Type B pancreatic cell (in vitro differentiated cells): ENCODE measurements at places on chromosomes 2 and 18. TPM values are rescaled to one million over a fixed set of nuclear protein-coding genes. Genes with fewer than 3 reads are reported as not detected.

The PPP3R1 gene
- 46.3 and 46.5 TPM in 2 replicates for total RNA-seq

The MALL gene
- 82.7 and 187 TPM in 2 replicates for total RNA-seq

The FBXO48 gene
- total RNA-seq: 1.00 and 2.0 TPM in 2 replicates

The IFIH1 gene
- total RNA-seq: 10.4 and 17.5 TPM in 2 replicates

The CERKL gene
- total RNA-seq: 2.9 and 4.3 TPM in 2 replicates

DNA sequence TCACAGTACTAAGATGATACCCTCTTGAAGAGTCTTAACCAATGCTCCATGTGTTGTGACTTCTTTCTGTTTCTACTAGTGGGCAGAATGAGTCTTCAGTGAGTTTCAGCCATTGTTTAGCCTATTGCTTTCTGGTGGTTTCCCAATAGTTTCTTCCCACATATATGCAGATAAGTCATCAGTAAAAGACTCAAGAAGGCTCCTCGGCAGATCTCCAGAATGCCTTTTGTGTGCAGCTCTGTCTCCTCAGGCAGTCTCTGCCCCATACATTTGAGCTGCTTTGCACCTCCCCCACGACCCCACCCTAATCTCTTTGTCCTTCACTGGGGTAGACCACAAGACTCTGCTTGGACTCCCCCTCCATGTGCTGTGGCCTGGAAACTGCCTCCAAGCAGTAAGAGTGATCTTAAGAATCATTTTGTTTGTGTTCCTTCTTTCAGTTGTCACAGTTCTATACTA, 71.6 kb upstream of the CHRNA1 start:
- no peak for DNase-seq

DNA sequence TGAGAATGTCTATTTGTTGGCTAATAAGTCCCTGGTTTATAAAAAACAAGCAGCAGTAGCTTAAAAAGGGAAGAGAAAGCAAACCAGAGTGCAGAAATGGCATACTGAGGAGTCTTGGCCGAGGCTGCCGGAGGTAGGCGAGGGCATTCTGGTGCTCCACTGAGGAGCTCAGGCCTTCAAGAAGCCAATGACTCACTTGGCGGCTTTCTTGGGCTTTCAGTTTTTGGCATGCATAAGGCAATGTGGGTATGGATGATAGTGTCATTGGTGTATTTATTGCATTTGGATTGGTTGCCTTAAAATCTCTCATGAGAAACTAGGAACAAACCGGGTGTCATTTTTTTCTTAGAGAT, 119.6 kb upstream of the ARL5A start:
- no peak for DNase-seq

GRCh38 chr2:172230332-172230888, 127.7 kb upstream of the DLX2 start:
- no peak for DNase-seq

- DNase-seq: no peak
Observed at GRCh38 chr2:62110415-62111025, 85.4 kb upstream of the B3GNT2 start.
